ENCODE measurements at places on chromosomes 1 and 21.

DNA sequence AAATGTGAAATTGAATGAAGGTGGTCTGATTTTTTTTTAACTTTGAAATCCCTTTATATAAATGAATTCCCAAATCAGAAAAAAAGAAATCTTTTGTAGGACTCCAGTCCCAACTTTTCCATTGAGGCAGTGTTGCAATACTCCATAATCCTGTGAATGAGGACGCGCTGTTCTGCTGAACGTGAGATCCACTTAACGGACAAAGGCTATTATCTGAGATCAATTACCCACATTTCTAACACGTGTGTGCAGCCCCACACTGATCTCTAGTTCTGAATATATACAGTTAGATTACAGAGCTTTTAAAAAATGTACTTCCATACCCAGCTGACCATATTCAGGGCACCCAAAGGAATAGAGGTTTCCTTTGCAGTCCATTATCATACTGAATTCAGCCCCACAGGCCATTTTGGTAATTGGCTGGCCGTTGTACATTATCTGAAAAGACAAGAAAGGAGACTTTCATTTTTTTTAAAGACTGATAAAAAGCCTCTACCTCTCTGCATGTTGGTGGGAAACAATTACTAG lies 19.0 kb downstream of the RCC2 start:
- no peak for DNase-seq

DNA sequence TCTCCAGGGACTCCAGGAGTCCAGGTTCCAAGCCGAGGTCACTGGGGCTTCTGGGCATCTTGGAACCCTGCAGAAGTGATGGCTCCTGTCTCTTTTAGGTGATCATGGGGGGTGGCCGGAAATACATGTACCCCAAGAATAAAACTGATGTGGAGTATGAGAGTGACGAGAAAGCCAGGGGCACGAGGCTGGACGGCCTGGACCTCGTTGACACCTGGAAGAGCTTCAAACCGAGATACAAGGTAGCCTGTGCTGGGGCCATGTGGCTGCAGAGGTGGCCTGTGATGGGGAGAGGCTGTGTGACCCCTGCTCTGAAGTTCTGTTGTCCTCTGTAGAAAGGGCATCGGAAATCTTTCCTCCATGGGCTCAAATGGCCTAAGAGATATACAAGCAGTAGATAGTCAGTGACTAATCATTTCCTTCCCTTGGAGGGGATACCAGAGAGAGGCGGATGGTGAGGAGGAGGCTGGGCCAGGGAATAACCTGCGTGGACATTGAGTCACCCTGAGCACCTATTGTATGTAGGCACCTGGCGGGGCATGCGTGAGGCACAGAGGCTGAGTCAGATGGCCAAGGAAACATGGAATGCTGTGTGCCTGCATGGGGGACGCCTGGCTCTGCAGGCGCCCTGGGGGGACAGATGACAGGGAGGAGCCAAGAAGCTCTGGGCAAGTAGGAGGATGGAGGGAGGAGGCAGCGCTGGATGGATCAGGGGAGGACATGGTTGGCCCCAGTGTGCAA lies 59.0 kb downstream of the ALPL start:
- no peak for DNase-seq

- DNase-seq, result no peak
These were observed 4.3 kb downstream of the SLC45A3 start for GRCh38 chr1:205676002-205676401.

- no peak for DNase-seq
These were observed 27.0 kb upstream of the SRSF10 start for GRCh38 chr1:24007079-24007478.

DNA sequence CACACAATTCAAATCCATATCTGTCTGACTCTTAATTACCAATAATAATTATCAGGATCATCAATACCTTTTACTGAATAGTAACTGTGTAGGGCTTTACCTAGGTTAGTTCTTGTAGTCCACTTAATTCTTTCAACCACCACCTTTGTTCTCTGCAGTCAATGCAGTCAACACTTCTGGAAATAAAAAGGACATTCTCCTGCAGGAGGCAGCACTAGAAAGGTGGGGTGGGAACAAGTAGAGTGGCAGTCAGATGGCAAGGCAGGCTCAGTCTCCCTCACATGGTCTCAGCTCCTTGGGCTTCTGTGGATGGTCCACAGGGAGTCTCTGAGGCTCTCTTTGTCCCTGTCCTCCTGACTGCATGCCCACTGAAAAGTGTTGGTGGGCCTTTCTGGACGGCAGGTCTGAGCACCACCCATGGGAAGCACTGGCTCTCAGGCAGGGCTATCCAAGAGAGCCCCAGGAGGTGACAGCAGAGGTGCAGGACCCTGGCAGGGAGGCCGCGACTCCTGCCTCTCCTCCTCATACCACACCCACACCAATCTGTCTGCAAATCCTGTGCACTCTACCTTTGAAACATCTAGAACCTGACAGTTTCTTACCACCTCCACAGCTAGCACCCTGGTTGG lies 237.3 kb downstream of the FOXD2 start:
- DNase-seq, result no peak
